Stimulated activated CD4-positive, alpha-beta T cell treated with anti-CD3 and anti-CD28 coated beads, Interleukin-1b, Interleukin-23, amount 100 ng/mL, for 1 hour (primary cell): ENCODE measurements at places on chromosomes 7 and 10.

DNA sequence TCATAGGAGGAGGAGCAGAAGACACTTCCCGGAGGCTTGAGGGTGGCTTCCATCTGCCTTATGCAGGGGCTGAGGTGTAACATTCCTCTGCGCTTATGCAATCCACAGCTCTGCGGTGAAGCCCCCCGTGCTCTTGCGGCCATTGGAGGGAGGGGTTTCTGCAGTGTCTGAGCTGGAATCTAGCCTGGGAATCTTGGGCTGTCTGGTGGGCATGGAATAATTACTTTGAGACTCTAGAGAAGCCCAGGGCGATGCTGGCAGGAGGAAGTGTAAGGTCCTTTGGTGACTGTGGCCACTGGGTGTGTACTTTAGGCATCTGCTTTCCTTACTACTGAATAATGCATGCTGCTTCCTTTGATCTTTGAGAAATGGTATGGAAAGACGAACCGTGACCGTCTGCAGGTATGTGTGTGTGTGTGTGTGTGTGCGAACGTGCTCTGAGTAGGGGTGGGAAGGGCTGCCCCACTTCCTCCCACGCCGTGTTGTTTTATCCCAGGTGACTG, 181.0 kb downstream of the PRPF18 start:
- DNase-seq = no peak

- no peak for DNase-seq
These were observed 347.5 kb downstream of the DNAJB6 start for GRCh38 chr7:157684157-157684908.

- no peak for DNase-seq
These were observed 90.6 kb downstream of the MTPN start for GRCh38 chr7:135886345-135887132.

GRCh38 chr10:110504111-110504735, 6.5 kb downstream of the DUSP5 start:
- no peak for DNase-seq

DNA sequence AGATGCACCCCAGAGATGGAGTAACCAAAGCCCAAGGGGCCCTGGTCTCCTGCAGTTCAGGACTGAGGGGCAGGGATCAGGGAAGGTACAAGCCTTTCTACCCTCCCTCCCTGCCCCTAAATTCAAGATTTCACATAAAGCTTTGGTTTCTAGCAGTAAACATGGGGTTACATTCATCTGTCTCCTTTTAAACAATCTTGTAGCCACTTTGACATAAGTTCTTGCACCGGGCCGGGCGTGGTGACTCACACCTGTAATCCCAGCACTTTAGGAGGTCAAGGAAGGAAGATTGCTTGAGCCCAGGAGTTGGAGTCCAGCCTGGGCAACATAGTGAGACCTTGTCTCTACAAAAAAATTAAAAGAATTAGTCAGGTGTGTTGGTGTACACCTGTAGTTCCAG, 4.0 kb upstream of the ACTR3C start:
- no peak for DNase-seq

DNA sequence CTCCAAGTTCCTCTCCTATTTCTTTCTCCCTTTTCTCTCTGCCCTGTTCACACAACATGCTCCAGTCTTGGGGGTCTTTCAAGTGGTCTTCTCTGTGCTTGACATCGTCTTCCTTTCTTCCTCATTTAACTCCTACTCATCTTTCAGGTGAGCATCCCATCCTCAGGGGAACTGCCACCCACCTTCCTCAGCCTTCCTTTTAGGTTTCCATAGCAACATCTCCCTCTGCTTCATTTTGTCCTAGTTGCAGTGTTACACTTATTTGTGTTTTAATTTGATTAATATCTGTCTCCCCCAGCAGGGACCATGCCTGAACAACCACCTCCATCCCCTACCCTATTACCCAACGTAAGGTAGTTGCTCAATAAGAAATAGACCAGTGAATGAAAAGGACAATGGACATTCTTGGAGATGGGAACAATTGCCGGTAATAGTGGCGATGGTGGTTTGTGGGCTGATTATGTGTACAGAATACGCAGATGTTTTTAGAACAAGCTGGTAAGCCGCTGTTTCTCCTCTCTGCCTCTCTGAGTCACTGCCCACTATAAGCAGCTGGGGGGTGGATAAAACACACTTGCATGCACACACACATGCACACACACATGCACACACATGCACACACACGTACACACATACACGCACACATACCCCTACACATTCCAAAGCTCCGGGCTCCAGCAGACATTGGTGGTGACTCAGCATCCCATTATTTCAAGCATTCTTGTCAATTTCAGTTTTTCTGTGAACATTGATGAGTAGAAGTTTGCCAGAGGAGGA, 251.6 kb downstream of the GATA3 start:
- DNase-seq = no peak

DNA sequence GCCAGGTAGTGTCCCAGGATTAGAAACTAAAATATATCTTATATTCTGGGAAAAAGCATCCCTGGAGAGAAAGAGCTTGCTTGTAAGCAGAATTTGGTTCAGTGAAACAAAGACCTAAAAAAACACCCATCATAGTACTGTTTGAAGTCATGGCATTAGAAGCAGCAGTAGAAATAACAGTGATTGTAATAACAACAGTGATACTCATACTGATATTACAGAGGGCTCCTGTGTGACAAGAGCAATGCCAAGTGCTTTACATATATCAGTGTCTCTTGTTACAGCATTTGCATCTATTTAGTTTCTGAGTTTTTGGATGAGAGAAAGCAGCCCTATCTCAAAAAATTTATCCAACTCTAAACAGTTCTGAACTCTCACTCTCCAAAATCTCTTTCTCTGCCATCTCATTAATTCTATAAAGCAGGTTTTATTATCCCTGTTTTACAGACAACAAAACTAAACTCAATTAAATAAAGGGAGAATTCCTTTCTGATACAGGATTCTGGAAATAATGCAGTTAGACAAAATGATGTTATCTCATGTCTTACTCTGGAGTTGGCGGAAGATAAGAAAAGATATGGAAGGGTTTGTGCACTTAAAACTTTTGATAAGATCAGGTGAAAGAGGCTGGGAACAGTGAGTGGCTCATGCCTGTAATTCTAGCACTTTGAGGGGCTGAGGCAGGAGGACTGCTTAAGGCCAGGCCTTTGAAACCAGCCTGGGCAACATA, 146.5 kb upstream of the AOAH start:
- no peak for DNase-seq

- no peak for DNase-seq
These were observed 822 bp downstream of the SHOC2 start for GRCh38 chr10:110919971-110920881.

- DNase-seq = no peak
These were observed 123.3 kb downstream of the AOAH start for GRCh38 chr7:36600869-36601530.

DNA sequence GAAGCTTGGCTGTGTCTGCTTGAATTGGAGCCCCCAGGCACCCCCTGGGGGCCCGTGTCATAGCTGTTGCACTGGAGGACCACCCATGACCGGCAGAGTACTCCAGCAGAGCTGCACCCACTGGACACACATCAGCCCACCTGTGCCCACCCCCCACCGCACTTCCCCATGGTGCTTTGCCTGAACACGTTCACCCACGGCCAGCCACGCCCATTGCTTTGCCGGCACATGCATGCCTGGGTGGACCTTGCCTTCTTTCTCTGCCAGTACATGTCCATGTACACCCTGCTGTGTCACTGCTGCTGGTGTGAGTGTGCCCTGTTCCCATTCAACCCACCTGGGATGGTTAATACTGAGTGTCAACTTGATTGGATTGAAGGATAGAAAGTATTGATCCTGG, 88.7 kb downstream of the SAMD9 start:
- no peak for DNase-seq

GRCh38 chr10:91589658-91590035, 43.2 kb downstream of the PPP1R3C start:
- no peak for DNase-seq

DNA sequence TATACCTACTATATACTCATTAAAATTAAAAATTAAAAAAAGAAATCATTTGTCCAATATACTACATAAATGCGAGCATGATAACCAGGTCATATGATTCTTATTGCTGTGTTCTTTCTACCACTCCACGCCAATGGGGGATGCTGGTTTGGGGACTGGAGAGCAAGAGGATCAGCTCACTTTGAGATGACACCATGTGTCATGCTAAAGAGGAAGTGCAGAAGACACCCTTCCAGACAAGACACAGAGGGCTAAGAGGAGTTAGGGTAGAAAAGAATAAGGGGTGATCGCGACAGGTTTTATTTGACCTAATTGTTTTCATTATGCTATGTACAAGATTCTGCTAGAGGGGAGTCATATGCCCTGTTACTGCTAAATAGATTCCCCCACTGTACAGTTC, 33.8 kb upstream of the MGAM2 start:
- DNase-seq = no peak

- no peak for DNase-seq
These were observed 265.1 kb downstream of the HTR7 start for GRCh38 chr10:90592638-90593302.
